8988T (cell line): ENCODE measurements at places on chromosomes 1 and 21.

- DNase-seq, result no peak
Measured at GRCh38 chr1:214635506-214635905, 32.5 kb downstream of the CENPF start.

- DNase-seq, result no peak
Measured at GRCh38 chr1:207312604-207312920, 8.9 kb upstream of the CD55 start.

DNA sequence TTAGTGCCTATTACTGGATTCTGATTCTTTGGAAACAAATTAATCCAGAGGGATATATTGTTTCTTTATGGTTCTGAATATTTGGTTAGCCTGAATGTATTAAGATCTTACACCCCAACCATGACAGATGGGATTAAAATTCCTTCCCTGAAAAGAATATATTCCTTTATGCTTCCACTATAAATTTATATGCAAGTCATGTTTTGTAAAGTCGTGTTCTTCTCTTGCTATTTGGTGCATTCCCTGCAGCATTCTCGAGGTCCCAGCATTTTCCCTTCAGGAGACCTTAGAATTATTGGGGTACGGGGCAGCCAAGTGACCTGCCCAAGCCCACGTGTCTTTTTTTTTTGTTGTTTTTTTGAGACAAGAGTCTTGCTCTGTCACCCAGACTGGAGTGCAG is 62.4 kb downstream of the DISC1 start:
- no peak for DNase-seq

- no peak for DNase-seq
Measured at GRCh38 chr1:3759796-3760195, 7.5 kb downstream of the CCDC27 start.
